Stimulated activated CD8-positive, alpha-beta memory T cell treated with anti-CD3 and anti-CD28 coated beads, Interleukin-7, amount 100 ng/mL, for 1 hour (primary cell): ENCODE measurements at places on chromosomes 16 and 17.

DNA sequence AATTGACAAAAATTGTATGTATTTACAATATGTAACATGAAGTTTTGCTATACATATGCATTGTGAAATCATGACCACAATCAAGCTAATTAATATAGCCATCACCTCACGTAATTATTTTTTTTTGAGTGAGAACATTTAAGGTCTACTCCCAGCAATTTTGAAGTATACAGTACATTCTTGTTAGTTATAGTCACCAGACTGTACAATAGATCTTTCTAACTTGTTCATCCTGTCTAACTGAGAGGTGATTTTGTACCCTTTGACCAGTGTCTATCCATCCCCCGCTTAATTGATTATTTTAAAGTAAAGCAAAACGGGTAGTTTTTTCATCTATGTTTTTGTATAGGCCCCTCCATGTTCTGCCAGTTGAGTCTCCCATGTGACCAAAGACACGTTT lies 30.3 kb downstream of the NTN1 start:
- DNase-seq = no peak

DNA sequence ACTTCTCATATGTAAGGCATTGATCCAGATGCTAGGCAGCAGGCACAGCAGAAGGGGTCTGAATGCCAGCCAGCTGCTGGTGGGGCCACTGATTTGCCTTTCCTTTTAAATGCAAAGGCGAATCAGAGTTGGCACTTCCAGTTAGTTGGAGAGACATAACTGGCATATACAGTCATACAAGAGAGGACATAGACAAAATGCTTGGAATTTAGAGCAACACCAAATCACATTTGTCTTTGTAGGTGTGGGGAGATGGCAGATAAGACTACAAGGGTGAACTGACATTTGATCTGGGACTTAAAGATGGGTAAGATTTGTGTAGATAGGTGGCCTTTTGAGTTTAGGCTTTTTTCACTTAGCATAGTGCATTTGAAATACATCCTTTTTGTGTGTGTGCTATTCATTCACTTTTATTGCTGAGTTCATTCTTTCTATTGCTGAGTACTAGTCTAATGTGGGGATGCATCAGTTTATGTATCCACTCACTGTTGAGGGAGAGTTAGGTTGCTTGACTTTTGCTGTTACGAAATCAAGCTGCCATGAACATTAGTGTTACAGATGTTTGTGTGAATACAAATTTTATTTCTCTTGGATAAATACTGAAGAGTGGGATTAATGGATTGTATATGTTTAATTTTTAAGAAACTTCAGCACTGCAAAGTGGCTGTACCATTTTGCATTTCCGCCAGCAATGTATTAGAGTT lies 74.1 kb downstream of the SPECC1 start:
- no peak for DNase-seq

GRCh38 chr16:57824888-57825287 lies 22.6 kb upstream of the KIFC3 start:
- DNase-seq = no peak

GRCh38 chr16:84618581-84619460 lies 943 bp upstream of the COTL1 start:
- DNase-seq = no peak

- no peak for DNase-seq
Measured at GRCh38 chr16:12348733-12349704, 372.5 kb downstream of the SNX29 start.

- no peak for DNase-seq
Measured at GRCh38 chr17:73521376-73521775, 122.9 kb downstream of the SDK2 start.

GRCh38 chr16:31250782-31251384 lies 8.9 kb upstream of the ITGAM start:
- no peak for DNase-seq

GRCh38 chr16:55392701-55393100 lies 68.7 kb downstream of the IRX6 start:
- no peak for DNase-seq

DNA sequence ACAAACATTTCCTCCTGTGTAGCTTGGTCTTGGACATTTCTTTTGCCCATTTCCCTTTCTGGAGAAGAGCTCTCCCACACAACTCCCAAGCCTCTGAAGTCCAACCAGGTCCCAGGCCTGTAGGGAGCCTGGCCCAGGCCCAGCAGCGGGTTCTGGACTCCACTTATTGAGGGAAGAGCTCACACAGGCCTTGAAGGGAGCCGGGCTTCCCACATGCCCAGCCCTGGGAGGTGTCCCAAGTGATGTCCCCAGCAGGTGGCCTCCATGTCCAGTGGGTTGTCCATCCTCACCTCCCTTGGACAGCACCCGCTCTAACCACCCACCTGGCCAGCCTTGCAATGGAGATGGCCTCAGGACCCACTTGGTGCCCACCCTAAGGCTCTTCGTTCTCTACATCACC lies 5.9 kb upstream of the EPX start:
- DNase-seq = no peak

DNA sequence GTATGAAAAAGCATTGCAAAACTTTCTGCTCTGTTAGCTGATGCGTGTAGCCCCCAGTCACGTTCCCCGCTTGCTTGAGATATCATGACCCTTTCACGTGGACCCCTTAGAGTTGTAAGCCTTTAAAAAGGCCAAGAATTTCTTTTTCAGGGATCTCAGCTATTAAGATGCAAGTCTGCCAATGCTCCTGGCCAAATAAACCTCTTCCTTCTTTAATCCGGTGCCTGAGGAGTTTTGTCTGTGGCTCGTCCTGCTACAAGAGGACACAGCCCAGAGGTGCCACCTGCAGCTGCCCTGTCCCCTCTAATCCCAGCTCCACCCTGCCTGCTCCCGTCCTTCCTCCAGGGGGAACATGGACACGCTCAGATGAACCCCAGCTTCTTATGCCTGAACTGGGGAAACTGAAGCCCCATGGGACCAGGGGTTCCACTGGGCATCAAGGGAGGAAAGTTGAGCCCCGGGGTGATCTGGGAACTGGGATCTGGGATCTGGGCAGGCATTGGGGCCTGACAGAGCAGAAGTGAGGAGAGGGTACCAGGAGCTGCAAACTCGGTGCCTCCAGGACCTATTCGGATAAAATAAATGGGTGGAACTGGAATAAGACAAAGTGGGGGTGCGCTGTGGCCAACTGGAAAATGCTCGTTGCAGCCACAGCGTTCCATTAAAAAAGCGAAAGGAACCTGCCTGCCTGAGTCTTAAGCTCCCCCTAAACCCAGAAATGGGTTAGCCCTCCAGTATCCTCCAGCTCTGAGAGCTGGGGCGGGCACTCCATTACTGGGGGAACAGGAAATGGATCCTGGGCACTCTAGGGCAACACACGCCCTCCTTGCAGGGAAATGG lies 19.7 kb downstream of the QPRT start:
- no peak for DNase-seq

- DNase-seq = no peak
Measured at GRCh38 chr16:15782573-15783365, 74.1 kb downstream of the MYH11 start.

DNA sequence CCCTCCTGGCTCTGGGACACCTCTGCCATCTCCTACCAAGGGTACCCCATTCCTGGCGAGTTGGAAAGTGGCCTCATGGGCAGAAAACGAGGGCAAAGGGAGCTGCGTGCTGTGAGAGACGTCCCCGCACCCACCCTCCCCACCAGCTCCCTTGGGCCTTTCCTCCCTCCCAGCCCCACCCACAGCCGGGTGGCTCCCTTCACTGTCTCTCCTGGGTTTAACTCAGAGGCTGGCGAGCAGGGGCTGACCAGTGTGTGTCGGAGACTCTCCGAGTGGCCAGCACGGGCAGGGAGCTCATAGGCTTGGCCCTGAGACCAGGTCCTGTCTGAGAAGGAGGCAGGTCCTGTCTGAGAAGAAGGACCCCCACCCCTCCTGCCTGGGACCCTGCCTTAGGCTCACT lies 26.1 kb downstream of the METRNL start:
- DNase-seq = no peak

GRCh38 chr16:89511374-89511773 lies 3.2 kb downstream of the SPG7 start:
- DNase-seq = no peak

DNA sequence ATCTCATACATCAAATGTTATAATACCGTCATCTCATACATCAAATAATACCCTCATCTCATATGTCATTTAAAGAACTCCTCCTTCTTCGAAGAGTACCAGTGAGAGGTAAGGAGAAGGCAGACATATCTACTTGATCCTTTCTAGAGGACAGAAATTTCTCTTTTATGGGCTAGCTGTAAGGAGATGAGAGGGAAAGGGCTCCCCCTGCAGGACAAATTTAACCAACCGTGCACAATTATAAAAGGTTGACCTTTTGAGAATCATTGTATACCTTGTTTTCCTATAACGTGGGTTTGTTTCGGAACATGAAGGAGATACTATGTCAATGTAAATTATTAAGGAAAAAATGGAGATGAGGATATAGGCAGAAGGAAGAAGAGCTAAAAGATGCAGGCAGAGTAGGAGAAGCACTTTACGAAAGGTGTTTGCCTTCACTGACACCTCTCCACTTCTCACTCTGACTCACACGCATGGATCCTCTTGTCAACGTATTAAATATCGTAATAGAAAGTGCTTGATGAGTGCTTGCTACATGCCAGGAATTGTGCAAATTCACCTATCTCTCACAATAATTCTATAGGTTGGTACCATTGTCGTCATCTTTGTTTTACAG lies 465.9 kb upstream of the ERCC4 start:
- DNase-seq = no peak

DNA sequence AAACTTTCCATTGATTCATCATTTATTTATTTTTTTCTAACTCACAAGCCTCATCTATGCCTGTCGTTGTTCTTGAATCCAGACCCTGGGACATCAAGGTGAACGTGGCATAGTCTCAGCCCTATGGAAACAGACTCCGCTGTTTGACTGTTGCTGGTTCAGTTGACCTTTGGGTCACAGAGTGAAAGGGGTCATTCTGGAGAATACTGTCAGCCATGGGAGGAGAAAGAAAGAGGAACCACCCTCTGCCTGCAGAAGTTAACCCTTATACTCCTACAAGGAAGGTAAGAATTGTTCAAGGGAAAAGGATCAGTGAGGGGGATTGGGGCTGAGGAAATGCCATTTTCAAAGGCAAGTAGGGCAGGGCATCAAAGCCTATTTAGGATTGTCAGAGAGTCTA lies 387.6 kb upstream of the MAF start:
- DNase-seq = no peak

DNA sequence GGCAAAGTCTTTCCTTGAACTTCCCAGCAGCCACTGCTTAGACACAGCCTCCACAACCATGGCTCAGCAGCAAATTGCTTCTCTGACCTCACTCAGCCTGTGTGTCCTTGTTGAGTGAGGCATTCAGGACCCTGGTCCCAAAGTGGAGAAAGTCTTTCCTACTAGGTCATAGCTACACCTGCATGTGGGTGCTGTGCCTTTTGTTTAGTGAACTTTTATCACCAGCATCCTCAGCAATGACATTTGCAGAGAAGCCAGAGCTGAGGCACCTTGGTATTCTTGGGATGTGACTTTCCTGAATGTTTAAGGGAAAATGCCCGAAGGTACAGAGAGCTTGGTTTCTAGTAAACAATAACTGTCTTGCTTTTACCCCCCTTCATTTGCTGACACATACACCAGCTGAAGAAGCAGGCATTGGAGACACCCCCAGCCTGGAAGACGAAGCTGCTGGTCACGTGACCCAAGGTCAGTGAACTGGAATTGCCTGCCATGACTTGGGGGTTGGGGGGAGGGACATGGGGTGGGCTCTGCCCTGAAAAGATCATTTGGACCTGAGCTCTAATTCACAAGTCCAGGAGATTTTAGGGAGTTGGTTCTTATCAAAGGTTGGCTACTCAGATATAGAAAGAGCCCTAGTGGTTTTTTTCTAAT lies 20.9 kb upstream of the STH start:
- DNase-seq = no peak

GRCh38 chr17:56110463-56111135 lies 42.7 kb upstream of the ANKFN1 start:
- DNase-seq = no peak

GRCh38 chr17:72518159-72518732 lies 397.4 kb downstream of the SOX9 start:
- DNase-seq = no peak
